T-helper 9 cell (primary cell): ENCODE measurements at places on chromosomes 3 and 15.
A peak's percentile ranks its signal among the peaks of the same experiment; 100 is the strongest.

- no peak for DNase-seq
Measured at GRCh38 chr3:49271047-49271446, 6.0 kb downstream of the C3orf62 start.

GRCh38 chr3:72754582-72754981 lies 93.7 kb downstream of the SHQ1 start:
- no peak for DNase-seq

GRCh38 chr3:187767266-187768012 lies 22.2 kb upstream of the BCL6 start:
- no peak for DNase-seq

GRCh38 chr15:61449186-61449702 lies 220.1 kb upstream of the RORA start:
- DNase-seq: no peak

- DNase-seq: no peak
Measured at GRCh38 chr15:81531109-81531592, 157.1 kb upstream of the TMC3 start.

DNA sequence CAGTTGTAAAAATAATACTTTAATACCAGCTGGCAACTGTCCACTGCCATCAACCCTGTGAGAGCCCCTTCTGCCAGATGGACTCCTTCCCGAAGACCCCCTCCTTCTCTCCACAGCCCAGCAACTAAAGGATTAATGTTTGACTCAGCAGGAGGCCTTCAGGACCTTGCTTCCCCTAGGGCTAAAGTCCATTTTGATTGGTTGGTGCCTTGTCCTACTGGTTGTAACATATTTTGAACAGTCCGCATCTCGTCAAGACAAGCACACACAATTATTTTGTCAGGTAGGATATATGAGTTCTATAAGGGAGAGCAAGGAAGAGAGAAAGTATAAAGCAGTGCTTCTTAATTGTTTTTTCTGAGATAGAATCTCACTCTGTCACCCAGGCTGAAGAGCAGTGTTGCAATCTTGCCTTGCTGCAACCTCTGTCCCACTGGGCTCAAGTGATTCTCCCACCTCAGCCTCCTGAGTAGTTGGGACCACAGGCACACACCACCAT lies 18.6 kb downstream of the ACOX2 start:
- no peak for DNase-seq

DNA sequence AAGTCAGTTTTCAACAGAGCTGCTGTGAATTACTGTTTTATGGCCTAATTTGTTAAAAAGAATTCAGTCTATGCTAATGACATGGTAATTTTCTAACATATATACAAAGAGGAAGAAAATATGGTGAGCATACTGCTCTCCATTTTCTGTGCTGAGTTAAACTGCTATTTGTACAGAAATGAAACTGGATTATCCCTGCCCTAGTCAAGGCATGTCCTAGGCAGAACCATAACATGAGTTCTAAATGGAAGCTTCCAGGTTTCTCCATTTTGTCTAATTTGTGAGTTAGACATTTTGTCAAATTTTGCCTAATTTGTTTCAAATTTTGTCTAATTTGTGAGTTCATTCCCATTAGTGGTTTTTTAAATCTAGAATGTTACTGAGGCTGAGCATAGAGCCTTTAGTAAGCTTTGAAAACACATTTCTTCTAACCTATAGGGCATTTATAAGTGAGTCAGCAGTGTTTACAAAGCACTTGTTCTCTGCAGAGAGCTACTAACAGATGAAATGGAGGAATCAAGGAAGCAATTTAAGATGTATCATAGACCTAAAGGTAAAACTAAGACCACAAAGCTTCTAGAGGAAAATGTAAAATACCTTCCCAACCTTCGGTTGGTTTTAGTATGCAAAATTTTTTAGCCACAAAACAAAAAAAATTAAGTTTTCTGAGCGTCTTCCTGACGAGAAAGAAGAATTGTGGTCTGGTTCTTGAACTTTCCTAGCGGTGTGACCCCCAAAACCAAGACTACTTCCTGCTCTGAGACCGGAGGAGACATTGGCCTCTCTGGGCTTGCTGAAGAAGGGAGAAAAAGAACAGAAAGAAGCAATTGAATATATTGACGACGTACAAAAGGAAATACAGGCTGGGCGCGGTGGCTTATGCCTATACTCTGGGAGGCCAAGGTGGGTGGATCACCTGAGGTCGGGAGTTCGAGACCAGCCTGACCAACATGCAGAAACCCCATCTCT lies 9.8 kb downstream of the P2RY14 start:
- no peak for DNase-seq

GRCh38 chr3:168093229-168093628 lies 2.5 kb downstream of the GOLIM4 start:
- no peak for DNase-seq

DNA sequence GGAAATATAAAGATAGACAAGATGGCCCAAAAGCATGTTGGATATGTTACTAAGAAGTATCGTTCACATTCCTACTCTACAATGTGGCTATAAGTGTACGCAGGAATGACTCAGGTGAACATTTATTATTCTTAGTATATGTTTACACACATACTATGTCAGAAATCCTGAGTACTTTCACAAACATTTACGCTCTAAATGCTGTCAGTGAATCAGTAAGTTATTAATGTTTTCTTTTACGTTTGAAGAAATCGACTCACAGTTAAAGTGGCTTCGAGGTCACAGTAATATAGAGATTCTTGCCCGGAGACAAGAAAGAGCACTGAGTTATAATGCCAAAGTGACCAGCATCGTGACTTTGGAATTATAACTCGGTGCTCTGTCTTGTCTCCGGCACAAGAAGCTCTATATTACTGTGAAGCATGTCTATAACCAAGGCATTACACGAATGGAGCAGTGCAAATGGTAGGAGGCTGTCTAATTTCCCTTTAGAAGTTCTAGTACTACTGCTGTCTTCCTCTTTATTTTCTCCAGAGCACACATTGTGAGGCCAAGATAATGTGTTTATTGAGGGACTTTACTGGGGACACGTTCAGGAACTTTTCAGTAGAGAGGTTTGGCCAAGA lies 61.8 kb upstream of the P3H2 start:
- DNase-seq: no peak

DNA sequence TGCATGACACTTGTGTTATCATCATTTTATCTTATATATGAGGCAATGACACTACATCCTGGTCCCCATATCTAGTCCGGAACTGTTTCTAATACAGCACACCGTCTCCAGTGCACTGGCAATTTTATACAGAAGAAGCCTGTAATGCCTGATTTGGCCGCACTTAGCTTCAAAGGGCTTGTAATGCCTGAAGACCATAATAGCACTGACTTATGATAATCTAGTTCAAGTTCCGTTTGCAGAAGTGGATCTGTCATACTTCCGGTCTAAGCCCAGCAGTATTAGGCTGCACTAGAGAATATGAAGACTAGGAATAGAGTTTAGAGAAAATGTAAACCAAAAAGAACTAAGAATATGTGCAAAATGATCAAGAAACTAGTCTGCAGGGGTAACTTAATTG lies 1.3 kb downstream of the BNIP2 start:
- DNase-seq: no peak

DNA sequence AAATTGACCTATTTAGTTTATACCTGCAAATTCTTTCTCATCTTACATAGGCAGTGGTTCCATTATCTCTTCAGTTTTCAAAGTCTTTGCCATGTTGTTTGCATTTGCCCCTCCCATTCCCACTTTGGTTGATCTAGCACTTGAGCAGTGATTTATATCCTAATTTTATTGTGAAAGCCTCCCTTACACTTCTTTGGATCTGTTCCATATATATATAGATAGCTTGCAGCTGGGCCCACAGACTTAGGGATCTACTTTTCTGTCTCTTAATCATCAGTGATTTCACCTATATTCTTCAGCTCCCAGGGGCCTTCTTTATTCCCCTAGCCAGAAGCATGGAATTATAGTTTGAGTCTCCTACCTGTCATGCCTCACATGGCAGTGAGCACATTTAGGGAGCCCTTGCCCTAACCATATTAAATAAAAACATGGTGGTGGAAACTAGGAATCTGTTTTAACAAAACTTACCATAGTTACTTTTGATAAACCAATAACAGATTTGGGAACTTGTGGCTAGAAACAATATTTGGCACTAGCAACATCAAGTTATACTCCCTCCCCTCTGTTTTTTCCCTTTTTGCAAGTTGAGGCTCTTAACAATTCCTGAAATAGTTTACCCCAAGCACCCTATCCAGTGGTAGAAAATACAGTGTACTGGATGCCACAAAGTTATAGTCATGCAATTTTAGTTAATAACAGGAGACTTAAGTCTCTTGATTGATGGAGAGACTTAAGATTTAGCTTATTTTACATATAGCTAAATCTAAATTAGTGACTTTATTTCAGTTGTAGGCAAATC lies 41.7 kb downstream of the ARIH1 start:
- no peak for DNase-seq

- no peak for DNase-seq
Measured at GRCh38 chr15:40115670-40116093, 7.0 kb upstream of the BMF start.

- peak; percentile 23 for DNase-seq
Measured at GRCh38 chr3:53254509-53255422, 1.1 kb downstream of the TKT start.

- DNase-seq: no peak
Measured at GRCh38 chr3:190581041-190581541, 67.2 kb downstream of the IL1RAP start.

DNA sequence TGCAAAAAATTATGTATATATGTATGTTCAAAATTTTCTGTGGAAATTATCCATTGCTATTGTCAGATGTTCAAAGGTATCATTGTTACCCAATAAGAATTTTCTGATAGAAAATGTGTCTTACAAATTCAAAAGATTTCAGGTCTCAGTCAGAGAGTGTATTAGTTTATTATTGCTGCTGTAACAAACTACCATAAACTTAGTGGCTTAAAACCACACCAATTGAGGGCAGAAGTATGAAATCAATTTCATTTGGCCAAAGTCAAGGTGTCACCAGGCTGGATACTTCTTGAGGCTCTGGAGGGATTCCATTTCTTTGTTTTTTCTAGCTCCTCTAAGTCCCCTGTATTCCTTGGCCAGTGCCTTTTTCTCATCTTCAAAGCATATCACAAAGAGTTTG lies 914.4 kb upstream of the ROBO1 start:
- DNase-seq: no peak

DNA sequence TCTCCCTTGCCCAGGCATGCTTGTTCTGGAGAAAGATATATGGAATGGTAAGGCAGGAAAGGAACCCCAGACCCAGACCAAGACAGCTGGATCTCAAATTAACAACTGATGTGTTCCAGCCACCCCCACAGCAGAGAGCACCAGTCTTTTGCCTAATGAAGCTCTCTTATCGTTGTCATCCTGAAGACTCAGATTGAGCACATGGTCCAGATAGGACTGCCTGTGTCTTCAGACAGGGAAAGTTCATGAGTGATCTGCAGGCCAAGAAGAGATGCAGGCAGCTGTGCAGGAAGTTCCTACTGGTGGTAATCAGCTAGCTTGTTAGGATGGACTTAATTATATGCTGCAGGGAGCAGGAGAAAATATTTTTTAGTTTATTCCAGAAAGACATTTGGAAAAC lies 53.3 kb downstream of the PPP2R3A start:
- DNase-seq: no peak

GRCh38 chr3:176919836-176920765 lies 277.2 kb downstream of the TBL1XR1 start:
- no peak for DNase-seq

- DNase-seq: no peak
Measured at GRCh38 chr15:66524838-66525237, 19.7 kb downstream of the ZWILCH start.

DNA sequence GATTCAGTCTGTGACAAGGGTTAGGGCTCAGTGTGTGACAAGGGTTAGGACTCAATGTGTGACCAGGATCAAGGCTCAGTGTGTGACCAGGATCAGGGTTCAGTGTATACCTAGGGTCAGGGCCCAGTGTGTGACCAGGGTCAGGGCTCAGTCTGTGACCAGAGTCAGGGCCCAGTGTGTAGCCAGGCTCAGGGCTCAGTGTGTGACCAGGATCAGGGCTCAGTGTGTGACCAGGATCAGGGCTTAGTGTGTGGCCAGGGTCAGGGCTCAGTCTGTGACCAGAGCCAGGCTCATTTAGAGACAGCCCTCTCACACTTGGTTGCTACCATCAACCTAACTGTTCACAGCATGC lies 24.2 kb downstream of the LOXL1 start:
- DNase-seq: no peak

DNA sequence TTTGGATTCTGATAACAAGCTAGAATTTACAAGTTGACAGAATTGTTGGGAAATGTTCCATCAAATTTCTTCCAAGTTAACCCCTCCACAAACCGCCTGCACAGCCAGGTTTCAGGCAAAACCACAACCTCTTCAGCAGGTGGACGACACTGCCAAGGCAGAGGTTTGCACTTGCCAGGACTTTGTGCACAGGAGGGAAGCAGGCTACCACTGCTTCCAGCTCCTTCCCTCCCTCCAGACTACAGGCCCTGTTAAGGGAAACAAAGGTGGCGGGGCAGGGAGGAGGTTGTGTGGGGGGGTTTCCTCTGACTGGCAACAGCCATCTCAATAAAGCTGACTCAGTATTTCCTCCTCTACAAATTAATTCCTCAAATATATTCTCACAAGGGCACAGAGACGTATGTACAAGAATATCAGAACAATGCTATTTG lies 42.2 kb downstream of the TBC1D2B start:
- peak; percentile 25 for DNase-seq

DNA sequence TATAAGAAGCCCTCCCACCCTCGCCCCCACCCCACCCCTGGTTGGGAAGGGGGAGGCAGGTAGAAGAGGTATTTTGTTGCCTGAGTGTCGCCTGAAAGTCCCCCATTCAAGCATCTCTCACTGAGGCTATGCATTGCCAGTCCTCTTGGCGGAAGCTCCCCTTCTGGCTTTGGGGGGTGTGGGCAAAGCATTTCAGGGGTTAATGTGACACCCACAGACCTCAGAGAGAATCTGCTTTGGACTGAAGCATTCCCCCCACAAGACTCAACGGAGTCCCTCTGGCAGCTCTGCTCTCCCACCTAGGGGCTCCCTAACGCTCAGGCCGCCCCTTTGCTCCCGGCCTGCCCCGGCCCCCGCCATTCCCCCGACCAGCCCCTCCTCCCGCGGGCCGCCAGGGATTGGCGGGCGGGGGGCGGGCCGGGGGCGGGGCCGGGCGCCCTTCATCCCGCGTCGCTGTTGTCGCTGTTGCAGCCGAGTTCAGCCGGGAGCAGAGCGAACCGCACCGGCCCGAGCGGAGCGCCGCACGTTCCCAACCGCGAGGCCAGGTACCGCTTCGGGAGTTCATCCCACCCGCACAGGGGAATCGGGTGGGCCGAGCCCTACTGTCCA lies at the start of gene SLC38A3:
SLC38A3 (plus strand) TSS at position 468 of the 609 bp plus-strand sequence. CDS start 8,929 bp downstream, outside the sequence.
- DNase-seq: no peak
